ENCODE measurements at places on chromosomes 7 and 10.

DNA sequence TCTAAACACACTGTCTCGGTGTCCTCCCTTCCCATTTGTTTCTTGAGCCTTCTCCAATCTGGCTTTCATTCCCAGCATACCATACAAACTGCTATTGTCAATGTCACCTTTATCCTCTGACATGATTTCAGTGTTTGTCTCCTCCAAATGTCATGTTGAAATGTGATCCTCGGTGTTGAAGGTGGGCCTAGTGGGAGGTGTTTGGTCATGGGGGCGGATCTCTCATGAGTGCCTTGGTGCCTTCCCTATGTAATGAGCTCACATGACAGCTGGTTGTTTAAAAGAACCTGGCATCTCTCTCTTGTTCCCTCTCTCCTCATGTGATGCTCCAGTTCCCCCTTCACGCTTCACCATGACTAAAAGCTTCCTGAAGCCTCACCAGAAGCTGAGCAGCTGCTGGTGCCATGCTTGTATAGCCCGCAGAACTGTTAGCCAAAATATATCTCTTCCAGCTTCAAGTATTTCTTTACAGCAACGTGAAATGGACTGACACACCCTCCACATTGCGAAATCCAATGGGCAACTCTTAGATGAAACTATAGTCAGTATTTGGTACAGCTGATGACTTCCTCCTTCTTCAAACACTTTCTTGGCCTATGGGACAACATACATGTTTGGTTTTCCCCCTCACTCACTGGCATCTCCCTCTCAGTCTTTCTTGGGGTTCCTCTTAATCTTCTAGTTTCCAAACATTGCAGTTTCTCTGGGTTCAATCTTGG, 27.8 kb downstream of the RNLS start:
- DNase-seq, result no peak

DNA sequence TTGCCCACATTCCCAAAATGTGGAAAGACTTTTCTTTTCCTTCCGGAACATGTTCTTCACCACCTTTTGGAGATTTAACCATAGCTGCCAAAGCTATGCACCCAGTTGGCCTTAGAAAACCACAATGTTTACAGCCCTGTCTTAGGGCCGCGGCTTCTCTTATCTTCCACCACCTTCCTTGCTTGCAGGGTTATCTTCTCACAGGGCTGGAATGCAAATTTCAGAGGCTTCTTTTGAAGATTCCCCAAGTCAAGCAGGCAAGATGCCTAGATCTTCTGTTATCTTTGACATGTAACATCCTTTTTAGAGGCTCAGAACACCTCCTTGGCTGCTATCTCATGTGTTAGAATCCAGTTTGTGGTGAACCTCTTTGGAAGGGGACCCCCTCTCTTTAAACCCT, 11.1 kb downstream of the KCTD7 start:
- DNase-seq, result no peak

DNA sequence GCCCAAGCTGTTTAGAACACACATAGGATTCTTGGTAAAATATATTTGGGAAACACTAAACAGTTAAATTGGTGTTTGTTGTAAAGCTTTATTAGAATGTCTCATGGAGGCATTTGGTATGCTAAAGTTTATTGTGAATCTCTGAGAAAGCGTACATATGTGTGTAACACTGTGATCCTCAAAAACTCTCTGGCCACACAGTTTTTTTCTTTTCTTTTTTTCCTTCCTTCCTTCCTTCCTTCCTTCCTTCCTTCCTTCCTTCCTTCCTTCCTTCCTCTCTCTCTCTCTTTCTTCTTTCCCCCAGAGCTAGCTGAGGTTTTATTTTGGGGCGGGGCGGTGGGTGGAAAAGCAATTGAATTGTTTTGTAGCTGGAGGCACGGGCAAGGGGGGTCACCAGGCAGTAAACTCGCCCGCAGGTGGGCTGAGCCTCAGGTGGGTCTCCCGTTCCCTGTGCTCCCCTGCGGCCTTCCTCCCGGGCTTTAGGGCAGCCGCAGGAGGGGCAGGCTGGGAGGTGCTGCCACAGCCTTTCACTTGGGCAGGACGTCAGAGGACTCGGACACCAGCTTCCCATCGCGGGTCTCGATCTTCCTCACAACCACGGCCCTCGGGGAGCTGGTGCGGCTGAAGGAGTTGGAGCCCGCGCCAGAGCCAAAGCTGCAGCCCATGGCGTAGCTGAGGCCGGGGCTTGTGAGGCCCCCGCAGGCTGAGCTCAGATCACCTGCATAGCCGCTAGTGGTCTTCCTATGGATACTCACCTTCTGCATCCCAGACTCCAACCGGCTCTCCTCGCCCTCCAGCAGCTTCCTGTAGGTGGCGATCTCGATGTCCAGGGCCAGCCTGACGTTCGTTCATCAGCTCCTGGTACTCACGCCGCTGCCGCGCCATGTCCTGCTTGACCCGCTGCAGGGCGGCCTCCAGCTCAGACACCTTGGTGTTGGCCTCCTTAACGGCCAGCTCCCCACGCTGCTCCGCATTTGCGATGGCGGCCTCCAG, 459.0 kb downstream of the GATA3 start:
- DNase-seq, result no peak

DNA sequence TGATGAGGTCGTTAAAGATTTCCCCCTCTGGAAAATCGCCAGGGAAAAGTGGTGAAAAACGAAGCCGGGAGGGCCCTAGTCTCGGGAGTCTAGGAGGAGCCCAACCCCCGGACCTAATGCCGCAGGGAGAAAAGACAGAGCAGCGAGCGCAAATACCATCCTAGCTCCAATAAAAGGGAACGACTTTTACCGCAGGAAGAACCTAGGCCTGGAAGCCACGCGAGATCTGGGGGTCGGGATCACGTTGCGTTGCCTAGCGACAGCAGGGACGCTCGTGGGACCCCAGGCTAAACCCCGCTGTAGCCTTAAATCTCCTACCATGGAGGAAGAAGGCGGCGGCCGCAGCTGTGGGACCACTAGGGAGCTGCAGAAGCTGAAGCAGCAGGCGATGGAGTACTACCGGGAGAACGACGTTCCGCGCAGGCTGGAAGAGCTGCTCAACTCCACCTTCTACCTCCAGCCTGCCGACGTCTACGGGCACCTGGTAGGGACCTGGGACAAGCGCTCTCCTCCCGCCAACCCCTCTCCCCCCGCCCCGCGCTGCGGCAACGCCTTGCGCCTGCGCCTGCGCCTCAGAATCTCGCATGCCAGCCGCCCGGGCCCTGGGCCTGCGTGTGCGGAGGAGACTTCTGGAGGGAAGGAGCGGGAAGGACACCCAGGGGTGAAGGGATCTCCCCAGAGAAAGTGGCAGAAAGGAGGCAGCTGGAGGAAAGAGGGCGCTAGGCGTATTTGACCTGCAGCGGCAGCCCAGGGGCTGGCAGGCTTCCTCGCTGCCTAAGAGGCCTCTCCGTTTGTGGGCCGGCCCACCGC, at the start of gene ENO4:
Gene ENO4, plus strand, starts transcription at position 252 of the 810 bp plus-strand sequence. Its CDS starts 68 bp downstream, at position 320.
- DNase-seq, result no peak

- no peak for DNase-seq
Observed at GRCh38 chr10:95516774-95517373, 44.3 kb downstream of the SORBS1 start.

DNA sequence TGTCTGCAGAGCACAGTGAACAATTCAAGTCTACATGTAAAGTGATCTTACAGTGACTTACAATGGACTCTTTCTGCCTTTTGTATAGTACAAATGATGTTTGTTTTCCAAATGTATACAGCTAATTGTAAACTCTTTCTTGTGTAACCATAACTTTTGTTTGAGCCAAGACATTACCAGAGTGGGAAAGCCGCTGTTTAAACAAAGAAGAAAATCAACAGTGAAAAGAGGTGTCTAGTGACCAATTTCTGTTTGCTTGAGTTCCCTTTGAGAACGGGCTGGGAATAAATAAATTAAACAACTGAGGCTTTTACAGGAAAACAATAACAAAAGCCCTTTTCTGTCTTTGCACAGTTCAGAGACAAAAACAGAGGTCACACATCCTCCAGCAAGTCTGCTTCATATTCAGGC, 1163.4 kb downstream of the CNTNAP2 start:
- DNase-seq, result no peak

- no peak for DNase-seq
Observed at GRCh38 chr7:18724318-18724717, 228.8 kb downstream of the HDAC9 start.

- no peak for DNase-seq
Observed at GRCh38 chr10:107091126-107091525, 73.4 kb downstream of the SORCS1 start.

DNA sequence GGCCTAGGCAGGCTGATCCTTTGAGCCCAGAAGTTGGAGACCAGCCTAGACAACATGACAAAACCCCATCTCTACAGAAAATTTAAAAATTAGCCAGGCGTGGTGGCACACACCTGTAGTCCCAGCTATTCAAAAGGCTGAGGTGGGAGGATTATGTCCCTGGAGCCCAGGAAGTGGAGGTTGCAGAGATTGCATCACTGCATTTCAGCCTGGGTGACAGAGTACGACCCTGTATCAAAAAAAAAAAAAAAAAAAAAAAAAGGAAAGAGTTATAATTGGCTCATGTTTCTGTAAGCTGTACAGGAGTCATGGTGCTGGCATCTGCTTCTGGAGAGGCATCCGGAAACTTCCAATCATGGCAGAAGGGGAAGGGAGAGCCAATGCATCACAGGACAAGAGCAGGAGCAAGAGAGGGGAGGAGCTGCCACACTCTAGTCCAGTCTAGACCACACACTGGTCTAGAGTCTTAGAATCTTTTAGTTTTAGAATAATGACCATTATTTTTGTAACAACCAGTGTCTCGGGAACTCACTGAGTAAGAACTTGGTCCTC, 16.8 kb downstream of the DOCK1 start:
- DNase-seq, result no peak

- DNase-seq, result no peak
Observed at GRCh38 chr7:44114586-44115310, 8.6 kb downstream of the POLD2 start.

- DNase-seq, result no peak
Observed at GRCh38 chr7:94297397-94297838, 97.3 kb upstream of the COL1A2 start.

DNA sequence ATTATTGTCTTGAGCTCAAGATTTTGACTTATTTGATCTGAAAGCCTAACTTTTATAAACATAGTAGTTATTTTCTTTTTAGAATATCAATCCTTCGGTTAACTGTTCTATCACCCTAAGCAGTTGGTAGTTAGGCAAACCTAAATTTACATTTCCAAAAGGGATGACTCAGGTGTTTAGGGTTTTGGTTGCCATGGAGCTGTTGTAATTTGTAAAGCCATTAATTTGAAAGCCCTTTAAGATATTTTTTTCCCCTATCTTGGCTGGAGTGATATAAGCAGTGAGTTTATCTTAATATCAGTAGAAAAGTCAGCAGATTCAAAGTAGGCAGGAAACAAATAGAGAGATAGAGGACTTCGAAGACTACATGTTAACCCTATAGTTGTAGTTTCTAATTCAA, 1472.6 kb upstream of the CELF2 start:
- no peak for DNase-seq

DNA sequence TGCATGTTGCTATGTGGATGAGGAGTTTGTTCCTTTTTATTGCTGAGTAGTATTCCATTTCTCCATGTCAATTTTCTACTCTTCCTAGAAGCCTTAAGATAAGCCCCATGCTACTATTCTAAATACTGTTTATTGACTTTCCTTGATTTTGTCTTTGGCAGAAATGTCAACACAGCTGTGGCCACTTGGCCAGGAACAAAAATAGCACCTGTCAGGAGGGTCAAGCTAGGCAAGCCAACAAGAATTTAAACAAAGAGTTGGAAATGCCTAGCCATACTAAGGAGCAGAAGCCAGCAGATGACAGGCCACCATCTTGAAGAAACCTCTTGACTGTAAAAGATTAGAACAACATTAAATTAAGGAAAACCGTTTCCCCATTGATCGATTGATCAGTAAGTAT, 34.7 kb downstream of the JAZF1 start:
- no peak for DNase-seq

- DNase-seq, result no peak
Observed at GRCh38 chr7:133936074-133936473, 191.1 kb upstream of the LRGUK start.

DNA sequence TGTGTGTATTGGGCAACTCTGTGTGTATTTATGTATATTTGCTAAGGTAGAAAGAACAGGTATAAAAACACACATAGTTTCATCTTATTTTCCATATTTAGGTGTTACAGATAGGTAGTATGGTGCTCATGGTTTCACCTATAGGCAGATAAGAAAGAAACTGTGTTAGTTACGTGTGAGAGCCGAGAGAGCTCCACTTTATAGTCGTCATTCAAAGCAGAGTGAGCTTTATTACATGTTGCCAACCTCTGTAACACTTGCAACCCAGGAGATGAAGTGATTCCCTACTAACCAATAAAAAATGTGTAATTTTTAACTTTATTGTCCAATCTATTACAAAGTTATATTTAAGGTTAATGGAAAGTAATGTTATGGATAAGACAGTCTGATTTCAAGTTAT, 121.3 kb downstream of the AGMO start:
- DNase-seq, result no peak

- DNase-seq, result peak; percentile 79
Observed at GRCh38 chr10:86585037-86585929, 63.7 kb upstream of the WAPL start.

DNA sequence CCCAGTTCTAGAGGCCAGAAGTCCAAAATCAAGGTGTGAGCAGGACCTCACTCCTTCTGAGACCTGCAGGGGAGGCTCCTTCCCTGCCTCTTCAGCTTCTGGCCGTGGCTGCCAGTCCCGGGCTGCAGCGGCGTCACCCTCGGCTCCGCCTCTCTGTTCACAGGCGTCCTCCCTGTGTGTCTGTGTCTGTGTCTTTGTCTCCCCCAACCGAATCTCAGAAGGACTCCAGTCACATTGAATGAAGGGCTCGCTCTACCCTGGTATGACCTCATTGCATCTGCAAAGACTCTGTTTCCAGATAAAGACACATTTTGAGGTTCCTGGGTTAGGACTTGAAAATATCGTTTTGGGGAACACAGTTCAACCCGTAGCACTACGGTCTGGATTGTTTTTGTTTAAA, 33.1 kb upstream of the GALNT11 start:
- DNase-seq, result peak; percentile 52

GRCh38 chr10:13449296-13449695, 79.5 kb downstream of the BEND7 start:
- DNase-seq, result no peak

DNA sequence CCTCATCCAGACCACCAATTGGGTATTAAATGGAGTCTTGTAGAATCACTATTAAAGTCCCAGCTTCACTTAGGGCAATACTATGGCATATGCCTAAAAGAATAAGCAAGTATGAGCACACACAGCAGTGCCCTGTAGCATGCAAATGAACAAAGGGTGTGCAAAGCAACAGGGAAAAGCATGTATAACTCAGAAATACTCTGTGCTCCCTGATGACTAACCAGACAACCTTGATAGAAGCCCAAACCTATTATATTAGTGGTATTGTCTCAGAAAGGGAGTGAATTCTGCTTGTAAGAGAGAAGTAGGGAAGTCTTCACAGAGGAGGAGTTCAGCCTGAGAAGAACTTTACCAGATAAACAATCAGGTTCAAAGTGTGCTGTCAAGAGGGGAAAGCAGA, 131.2 kb downstream of the DGKI start:
- DNase-seq, result no peak
